ENCODE measurements at places on chromosomes 5 and 9. TPM values are rescaled to one million over a fixed set of nuclear protein-coding genes. Genes with fewer than 3 reads are reported as not detected.

FAXDC2 gene
- total RNA-seq: 0.05 TPM

MLANA gene
- not detected for total RNA-seq

SPATA31A3 gene
- not detected for total RNA-seq

HACD4 gene
- 1.1 TPM for total RNA-seq

LCN1 gene
- total RNA-seq: not detected

IRX1 gene
- not detected for total RNA-seq

TLX3 gene
- not detected for total RNA-seq
